CD4-positive, alpha-beta memory T cell (primary cell): ENCODE measurements at places on chromosomes 6 and 20.
A peak's percentile ranks its signal among the peaks of the same experiment; 100 is the strongest.

GRCh38 chr6:157380779-157381561 lies at the start of gene ZDHHC14:
Gene ZDHHC14, plus strand, starts transcription at chr6:157381190.
- DNase-seq, result peak; percentile 91

- no peak for DNase-seq
Observed at GRCh38 chr6:124541573-124541972, 420.7 kb upstream of the RNF217 start.

DNA sequence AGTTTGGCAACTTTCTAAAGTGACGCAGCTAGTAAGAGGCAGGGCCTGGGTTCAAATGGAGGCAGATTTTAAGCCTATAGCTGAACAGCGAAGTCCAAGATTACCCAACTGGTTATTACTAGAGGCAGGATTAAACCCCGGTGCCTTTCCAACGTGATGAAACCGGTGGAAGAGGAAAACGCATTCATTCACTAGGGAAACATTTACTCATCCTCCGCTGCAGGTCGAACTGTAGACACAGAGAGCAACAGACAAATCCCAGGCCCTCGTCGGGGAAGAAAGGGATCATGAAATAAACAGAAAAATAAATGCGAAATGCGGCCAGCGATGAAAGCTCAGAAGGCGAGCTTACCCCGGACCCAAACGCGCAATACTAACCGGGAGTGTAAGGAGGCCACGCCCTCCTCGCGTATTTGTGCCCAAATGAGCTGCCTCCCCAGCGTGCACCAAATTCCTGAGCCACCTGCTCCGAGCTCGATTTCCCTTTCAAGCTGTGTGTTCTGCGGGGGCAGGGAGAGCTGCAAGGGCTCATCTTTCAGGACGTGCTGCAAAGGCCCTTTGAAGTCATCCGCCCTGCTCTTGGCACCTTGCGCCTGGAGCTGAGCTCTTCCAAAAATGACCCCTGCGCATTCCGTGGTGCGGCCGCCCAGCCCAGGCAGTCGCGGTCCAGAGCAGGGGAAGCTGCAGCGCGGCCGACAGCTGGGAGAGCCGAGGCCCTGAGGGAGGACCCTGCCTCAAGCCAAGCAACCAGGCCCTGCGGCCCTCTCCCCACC lies 46.9 kb downstream of the PDYN start:
- DNase-seq, result no peak

- DNase-seq, result no peak
Observed at GRCh38 chr6:86723151-86723550, 214.2 kb upstream of the HTR1E start.

- no peak for DNase-seq
Observed at GRCh38 chr6:141667580-141668309, 465.0 kb upstream of the GJE1 start.

GRCh38 chr6:53312355-53312754 lies 36.4 kb downstream of the ELOVL5 start:
- peak; percentile 29 for DNase-seq

GRCh38 chr6:47698342-47698787 lies at the start of gene ADGRF4:
Gene ADGRF4, plus strand, starts transcription at chr6:47698580. Its CDS starts 8,666 bp downstream, at chr6:47707246.
- DNase-seq, result no peak

- DNase-seq, result no peak
Observed at GRCh38 chr6:169890049-169890448, 138.6 kb downstream of the ERMARD start.

DNA sequence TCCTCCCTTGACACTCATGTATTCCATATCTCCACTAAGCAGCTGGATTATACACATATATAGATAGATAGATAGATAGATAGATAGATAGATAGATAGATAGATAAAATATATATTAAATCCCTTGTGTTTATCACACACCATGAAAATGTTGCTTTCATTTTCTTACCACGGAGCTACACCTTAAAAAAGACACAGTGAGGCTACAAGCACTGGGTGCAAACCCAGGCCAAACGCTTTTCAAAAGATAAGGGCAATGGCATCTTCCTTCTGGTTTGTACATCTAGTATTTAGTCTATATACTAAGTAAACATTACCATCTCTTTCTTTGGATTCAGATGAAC lies 377.1 kb downstream of the ESR1 start:
- no peak for DNase-seq

DNA sequence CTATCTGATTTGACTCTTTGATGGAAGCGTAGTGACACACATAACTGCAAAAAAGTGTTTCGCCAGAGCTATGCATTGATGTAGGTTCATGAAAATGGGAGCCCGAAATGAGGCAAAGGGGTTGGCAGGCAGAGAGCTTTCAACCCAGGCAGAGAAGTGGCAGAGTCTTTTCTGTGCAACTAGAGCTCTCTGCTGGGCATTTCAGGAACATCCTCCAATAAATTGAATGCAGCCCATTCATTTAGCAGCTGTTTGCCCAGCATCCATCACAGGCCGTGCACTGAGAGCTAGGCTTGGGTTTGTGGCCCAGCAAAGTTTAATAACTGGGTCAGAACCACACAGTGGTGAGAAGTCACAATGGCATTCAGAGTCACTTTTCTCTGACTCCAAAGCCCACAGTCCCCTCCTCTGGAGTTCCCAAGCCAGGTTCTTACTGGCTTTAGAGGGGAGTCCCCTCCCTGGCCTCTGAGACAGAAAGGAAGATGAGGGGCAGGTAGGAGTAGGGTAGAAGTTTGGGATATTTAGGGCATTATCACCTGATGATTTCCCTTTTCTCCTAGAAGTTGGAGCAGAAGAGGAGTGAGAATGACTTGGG lies 31.8 kb upstream of the ELMO2 start:
- peak; percentile 18 for DNase-seq

DNA sequence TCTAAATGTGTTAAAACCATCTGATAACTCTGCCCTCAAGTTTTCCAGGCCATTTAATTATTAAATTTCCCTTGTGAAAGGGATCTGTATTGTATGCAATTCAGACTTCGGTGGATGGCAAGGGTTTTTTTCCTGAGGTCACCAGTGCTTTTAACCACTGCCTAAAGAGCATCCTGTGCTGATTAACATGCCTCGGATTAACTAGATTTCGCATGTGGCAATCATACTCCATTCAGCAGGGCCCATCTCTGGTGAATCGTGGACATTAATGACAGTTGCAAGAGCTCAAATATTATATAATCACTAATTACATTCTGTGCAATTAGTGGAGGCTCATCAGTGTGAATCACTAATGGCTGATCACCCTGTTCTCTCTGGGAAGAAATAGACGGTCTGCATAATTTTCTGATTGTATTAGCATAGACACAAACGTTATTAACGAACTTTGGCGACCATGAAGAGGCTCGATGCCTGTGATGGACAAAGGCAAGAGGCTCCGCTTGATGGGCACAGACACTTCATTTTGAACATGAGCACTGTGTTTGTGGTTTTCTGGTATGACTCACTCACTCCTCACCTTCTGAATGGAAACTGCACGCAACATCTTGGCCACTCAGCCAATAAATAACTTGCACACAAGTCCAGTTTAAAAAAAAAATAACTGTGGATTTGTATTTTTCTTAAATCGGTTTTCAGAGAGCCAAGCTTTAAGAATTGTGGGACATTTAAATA lies 31.4 kb downstream of the LINC00237 start:
- no peak for DNase-seq

DNA sequence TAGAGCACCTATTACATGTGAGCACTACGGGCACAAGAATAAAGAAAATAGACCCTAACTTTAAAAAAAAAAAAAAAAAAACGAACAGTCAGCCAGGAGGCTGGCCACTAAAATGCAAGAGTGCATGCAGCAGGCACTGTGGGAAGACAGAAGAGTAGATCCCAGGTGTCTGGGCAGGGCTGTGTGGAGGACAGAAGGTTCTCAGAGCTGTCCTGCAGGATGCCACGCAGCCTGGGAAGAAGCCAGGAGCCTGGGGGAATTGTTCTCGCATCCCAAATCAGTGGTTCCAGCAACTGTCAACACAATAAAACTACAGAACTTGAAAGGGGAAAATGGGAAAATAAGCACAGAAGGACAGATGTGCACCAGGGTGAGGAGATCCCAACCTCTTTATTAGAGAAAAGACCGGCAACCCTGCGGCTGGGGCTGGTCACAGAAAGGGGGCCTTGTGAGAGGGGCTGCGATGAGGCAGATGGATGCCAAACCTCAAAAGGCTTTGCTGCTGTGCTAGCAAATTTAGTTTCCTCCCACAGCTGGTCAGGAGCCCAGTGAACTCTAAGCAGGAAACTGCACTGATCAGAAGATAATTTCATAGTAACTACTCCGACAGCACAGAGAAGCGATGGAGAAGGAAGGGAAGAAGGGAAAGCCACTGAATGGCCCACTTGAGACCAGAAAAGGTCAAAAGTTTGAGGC lies 30.9 kb downstream of the MAP3K5 start:
- no peak for DNase-seq

DNA sequence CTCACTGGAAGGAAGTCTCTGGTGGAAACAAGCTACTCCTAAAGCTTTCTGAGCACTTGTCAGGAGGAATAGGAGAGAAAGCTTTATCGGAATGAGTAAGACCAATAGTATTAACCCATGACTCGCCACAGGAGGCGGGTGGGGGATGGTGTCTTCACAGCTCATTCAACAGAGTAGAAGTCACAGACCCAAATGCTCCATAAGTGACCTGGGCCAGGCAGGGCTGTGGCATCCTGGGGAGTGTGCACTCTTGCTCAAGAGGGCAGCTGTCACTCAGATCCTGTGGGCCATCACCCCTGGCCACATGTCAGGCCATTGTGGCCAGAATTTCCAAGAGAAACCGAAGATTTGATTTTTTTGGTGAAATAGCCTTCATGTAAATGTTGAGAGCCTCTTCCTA lies 116.0 kb downstream of the SYCP2 start:
- DNase-seq, result no peak

DNA sequence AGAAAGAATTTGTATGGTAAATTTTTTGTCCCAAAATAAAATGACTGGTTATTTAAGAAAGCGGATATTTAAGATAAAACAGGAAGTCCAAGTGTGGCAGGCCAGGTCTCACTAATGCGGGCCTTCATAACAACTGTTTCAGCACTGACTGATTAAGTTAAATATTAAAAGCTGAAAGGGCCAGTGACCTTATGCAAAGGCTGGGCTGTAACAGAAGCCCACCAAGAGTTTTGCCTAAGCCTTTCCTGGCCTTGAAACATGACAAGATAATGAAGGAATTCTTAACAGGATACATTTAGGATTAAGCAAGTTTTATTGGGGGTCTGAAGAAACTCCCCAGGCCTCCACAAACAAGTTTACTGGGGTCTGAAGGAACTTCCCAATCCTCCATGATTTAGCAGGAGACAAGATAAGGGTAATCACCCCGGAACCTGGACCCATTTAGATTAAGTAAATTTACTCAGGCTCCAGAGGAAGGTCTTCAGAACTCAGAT lies 36.3 kb downstream of the ZNF133 start:
- DNase-seq, result no peak

- DNase-seq, result no peak
Observed at GRCh38 chr6:159466926-159467325, 226.1 kb downstream of the SOD2 start.

- DNase-seq, result no peak
Observed at GRCh38 chr6:136991646-136992045, 53.1 kb downstream of the IL20RA start.

- no peak for DNase-seq
Observed at GRCh38 chr6:84050408-84050807, 16.8 kb downstream of the MRAP2 start.

GRCh38 chr20:24647713-24648112 lies 178.3 kb downstream of the SYNDIG1 start:
- no peak for DNase-seq

GRCh38 chr20:723756-724155 lies 44.5 kb downstream of the SLC52A3 start:
- no peak for DNase-seq

DNA sequence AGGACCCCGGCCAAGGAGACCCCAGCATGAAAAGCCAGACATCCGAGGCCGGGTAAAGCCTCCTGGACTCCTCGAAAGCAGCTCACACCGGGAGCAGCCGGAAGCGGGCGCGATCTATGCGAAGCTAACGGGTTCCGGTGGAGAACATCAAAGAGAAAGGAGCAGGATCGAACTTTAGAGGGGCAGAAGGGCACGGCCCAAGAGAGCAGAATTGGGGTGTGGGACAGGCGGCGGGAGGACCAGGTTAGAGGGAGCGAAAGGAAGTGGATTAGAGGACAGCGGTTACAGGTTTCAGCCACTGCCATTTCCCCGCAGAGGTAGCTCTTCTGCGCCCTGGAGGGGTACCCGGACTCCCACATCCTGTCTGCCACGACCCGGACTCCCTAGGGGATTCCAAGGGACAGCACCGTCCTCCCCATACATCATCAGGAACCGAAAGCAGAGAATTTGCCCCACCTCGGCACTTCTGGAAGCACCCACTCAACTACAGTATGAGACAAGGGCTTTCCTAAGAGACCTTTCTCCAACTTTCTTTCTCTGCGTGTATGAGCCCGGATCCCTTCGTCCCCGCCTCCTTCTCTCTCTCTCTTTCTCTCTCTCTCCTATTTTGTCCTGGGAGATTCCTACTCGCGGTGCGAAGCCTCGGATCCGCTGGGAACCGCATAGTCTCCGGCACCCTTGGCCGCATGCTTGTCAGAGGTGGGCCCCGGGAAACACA lies 507 bp upstream of the VGLL2 start:
- DNase-seq, result no peak

GRCh38 chr6:158970640-158971275 lies 29.2 kb downstream of the RSPH3 start:
- no peak for DNase-seq

DNA sequence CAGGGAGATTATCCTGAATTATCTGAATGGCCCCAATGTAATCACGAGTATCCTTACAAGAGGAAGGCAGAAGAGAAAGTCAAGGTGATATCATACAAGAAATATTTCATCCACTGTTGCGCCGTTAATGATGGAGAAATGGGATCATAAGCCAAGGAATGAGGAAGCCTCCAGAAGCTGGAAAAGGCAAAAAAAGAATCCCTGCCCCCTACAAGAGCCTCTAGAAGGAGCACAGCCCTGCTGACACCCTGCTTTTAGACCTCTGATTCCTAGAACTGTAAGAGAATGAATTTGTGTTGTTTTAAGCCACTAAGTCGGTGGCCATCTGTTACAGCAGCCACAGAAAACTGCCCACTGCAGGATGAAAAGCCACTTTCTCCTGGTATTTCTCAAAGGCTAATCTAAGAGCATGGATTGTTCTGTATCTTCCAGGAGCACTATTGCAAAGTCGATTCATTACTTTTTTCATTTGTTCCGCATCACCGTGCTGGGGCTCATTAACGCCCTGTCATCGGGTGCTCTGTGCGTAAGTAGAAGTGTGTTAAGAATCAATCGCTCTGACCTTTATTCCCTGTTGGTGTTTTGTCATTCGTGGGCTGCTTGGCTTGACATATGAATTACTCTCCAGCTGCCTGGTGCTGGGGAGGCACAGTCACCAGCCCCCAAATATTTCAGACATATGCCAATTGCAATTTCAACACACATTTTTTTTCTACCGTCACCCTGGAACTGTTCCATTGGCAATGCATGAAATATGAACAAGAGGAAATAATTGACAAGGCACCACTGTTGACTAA lies 117.0 kb downstream of the PCSK2 start:
- DNase-seq, result no peak
